Activated naive CD4-positive, alpha-beta T cell treated with anti-CD3 and anti-CD28 coated beads for 36 hours (primary cell): ENCODE measurements at places on chromosomes 2 and 18. TPM values are rescaled to one million over a fixed set of nuclear protein-coding genes. Genes with fewer than 3 reads are reported as not detected.

Gene TMEM247
- not detected for total RNA-seq

- H3K4me1 ChIP-seq = no peaks in the 10 kb centered on the region
- H3K27ac ChIP-seq = no peak overlapping the region
- no peaks in the 10 kb centered on the region for H3K36me3 ChIP-seq
- no peak for DNase-seq
- no peak overlapping the region for H3K4me3 ChIP-seq
Observed at GRCh38 chr2:170157025-170157684, 20.8 kb upstream of the MYO3B start.

Gene ALPP
- not detected for total RNA-seq

- H3K4me3 ChIP-seq = no peak overlapping the region
- no peak overlapping the region for H3K27ac ChIP-seq
- H3K4me1 ChIP-seq = peaks cover 2% of the 10 kb centered on the region
- H3K27me3 ChIP-seq = no peaks in the 10 kb centered on the region
Observed at GRCh38 chr2:84487298-84487996, 28.4 kb upstream of the SUCLG1 start.

GRCh38 chr18:74836296-74837139 is 238.8 kb downstream of the ZNF407 start:
- no peaks in the 10 kb centered on the region for H3K27me3 ChIP-seq
- no peak for DNase-seq
- H3K36me3 ChIP-seq = peaks cover 15% of the 10 kb centered on the region

DNA sequence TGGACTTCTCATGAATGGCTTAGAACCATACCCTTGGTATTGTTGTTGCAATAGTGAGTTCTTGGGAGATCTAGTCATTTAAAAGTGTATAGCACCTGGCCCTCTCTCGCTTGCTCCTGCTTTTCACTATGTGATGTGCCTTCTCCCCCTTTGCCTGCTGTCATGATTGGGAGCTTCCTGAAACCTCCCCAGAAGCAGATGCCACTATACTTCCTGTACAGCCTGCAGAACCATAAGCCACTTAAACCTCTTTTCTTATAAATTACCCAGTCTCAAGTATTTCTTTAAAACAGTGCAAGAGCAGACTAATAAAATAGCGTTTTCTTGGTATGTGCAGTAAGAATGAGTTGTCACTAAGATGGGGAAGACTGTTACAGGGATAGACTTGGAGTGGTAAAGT is 31.6 kb downstream of the BAZ2B start:
- H3K27me3 ChIP-seq = no peaks in the 10 kb centered on the region
- DNase-seq = no peak
- no peak overlapping the region for H3K27ac ChIP-seq
- H3K4me3 ChIP-seq = no peak overlapping the region
- H3K4me1 ChIP-seq = no peaks in the 10 kb centered on the region

Gene EMILIN1
- 0.15 TPM for total RNA-seq

DNA sequence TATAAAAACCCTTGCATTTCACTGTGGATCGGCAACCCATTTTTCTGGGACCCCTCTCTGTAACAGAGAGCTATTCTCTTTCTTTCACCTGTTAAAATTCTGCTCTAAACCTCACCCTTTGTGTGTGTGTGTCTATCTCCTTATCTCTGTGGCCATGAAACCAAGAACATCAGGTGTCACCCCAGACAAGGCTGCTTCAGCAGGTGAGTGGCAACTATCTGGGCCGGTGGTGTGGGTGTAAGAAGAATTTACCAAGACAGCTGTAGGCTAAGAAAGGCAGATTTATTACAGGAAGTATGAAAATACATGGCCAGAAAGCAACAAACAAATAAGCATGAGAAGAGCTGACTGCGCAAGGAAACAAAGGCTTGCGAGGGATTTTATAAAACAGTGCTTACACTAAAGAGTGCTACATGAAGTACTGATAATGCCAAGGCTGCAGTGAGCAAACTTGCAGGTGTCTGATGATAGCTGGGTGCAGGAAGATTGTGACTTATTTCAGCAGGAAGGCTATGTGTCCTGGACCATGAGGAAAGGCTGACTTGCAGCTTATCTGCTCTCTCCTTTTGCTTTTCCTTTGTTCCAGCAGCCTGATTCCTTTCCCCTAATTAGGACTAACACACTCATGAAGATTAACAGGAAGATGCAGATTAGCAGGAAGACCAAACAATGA is 421.1 kb downstream of the PTH2R start:
- H3K27ac ChIP-seq = no peak overlapping the region
- H3K27me3 ChIP-seq = no peaks in the 10 kb centered on the region
- H3K4me3 ChIP-seq = no peak overlapping the region
- H3K36me3 ChIP-seq = no peaks in the 10 kb centered on the region
- DNase-seq = no peak
